Activated T-helper 1 cell treated with anti-CD3 and anti-CD28 coated beads, Interleukin-12 subunit alpha, Interleukin-12 subunit beta, Interleukin-2, Interleukin-4 antibody, amounts not matched to agents 30 ng/mL and 10 ng/mL and 1 ng/mL, durations not matched to agents 14 hours and 24 hours and 36 hours (primary cell): ENCODE measurements at places on chromosomes 2 and 18. TPM values are rescaled to one million over a fixed set of nuclear protein-coding genes. Genes with fewer than 3 reads are reported as not detected.

GRCh38 chr18:11821643-11822237 is 29.5 kb upstream of the CHMP1B start:
- peaks cover 2% of the 10 kb centered on the region for H3K27me3 ChIP-seq
- DNase-seq: no peak
- no peaks in the 10 kb centered on the region for H3K36me3 ChIP-seq
- no peaks in the 10 kb centered on the region for H3K4me1 ChIP-seq

GRCh38 chr18:56233595-56233994 is 404.8 kb downstream of the TXNL1 start:
- DNase-seq: no peak
- no peaks in the 10 kb centered on the region for H3K36me3 ChIP-seq
- H3K27me3 ChIP-seq: peaks cover 2% of the 10 kb centered on the region
- no peaks in the 10 kb centered on the region for H3K4me1 ChIP-seq

DNA sequence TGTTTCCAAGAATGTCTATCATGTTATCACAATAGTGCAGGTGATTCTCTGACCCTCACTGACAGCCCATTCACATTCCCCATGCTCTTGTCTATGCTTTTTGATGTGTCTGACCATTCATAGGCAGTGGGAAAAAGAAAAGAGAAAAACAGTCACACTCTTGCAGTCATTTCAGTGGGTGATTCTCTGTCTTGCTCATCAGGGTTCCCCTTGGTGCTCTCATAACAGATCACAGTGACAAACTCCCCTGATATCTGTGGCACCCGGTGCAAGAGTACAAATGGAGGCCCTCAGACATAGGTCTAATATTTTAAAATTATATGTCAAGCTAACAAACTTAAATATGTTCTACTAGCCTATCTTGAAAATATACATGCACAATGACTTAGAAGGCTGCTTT is 72.7 kb upstream of the PPP1CB start:
- H3K27ac ChIP-seq: peak overlapping the region; percentile 88
- DNase-seq: peak; percentile 6
- H3K27me3 ChIP-seq: no peaks in the 10 kb centered on the region
- peaks cover 4% of the 10 kb centered on the region for H3K36me3 ChIP-seq
- peaks cover 58% of the 10 kb centered on the region for H3K4me1 ChIP-seq

GRCh38 chr2:240248721-240249422 is 108.4 kb upstream of the OTOS start:
- H3K27me3 ChIP-seq: peaks cover 3% of the 10 kb centered on the region
- no peaks in the 10 kb centered on the region for H3K4me1 ChIP-seq
- no peak overlapping the region for H3K27ac ChIP-seq
- no peak for DNase-seq
- H3K36me3 ChIP-seq: no peaks in the 10 kb centered on the region

GRCh38 chr2:125272651-125273050 is 1247.6 kb downstream of the CNTNAP5 start:
- no peak overlapping the region for H3K4me3 ChIP-seq
- no peak for DNase-seq
- no peaks in the 10 kb centered on the region for H3K27me3 ChIP-seq
- no peaks in the 10 kb centered on the region for H3K36me3 ChIP-seq

DNA sequence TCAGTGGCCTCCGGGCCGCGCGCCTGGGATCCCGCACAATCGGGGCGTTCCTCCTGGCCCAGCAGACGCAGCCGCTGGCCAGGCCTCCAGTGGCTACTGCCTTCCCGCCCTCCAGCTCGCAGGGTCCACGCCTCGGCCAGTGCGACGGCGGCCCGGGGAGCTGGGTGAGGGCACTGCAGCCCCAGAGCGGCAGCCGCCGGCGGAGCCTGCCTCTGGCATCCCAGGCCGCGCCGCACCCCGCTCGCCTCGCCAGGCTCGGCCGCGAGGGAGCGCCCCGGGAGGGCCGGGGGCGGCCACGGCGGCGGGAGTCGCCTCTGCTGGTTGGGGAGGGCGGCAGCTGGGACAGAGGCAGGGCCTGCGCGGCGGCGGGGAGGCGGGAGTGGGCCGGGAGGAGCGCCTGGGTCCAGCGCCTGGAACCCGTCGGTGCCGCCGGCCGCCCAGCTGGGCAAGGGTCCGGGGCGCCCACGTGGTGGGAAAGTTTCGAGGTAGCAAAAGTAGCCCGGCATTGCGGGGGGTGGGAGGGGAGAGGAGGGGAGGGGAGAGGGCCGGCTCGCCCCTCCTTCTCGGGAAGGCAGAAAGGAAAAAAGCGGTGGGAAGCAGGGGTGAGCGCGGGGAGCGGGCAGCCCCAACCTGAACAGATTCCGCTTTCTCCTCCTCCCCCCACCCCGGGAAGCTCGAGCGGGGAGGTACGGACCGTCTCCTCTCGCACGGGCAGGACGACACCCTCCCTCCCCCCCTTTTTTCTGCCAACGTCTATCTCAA is 1.5 kb upstream of the INHBB start:
- H3K4me1 ChIP-seq: peaks cover 13% of the 10 kb centered on the region
- no peaks in the 10 kb centered on the region for H3K36me3 ChIP-seq
- H3K27me3 ChIP-seq: peaks cover 58% of the 10 kb centered on the region
- DNase-seq: no peak

ELOA2 gene
- total RNA-seq: not detected in 2 replicates

TUBB8B gene
- not detected in 2 replicates for total RNA-seq

PLGLB1 gene
- 0.59 and 1.1 TPM in 2 replicates for total RNA-seq
